ENCODE measurements at places on chromosomes 5 and 9. TPM values are rescaled to one million over a fixed set of nuclear protein-coding genes. Genes with fewer than 3 reads are reported as not detected.

DNA sequence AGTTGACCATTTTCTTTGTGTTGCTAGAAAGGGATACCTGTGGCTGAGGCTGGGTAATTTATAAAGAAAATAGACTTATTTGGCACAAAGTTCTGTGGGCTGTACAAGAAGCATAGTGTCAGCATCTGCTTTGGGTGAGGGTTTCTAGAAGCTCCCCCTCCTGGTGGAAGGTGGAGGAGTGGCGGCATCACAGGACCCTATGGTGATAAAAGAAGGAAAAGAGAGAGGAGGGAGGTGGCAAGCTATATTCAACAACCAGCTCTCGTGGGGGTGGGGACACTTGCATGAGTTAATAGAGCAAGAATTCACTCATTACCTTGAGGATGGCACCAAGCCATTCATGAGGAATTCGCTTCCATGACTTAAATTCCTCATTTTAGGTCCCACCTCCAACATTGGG lies 2041.4 kb upstream of the CDH9 start:
- H3K27ac ChIP-seq = no peak overlapping the region
- H3K4me3 ChIP-seq = no peak overlapping the region
- no peaks in the 10 kb centered on the region for H3K36me3 ChIP-seq
- H3K27me3 ChIP-seq = no peaks in the 10 kb centered on the region
- no peak for DNase-seq

The SEC16A gene
- total RNA-seq = 57.1 TPM

The SPATA6L gene
- total RNA-seq = 3.8 TPM

The UGT3A1 gene
- not detected for total RNA-seq

The SPATA9 gene
- 0.60 TPM for total RNA-seq
